ENCODE measurements at places on chromosomes 2 and 18.

- no peak for DNase-seq
Measured at GRCh38 chr18:68588169-68588568, 126.7 kb downstream of the TMX3 start.

DNA sequence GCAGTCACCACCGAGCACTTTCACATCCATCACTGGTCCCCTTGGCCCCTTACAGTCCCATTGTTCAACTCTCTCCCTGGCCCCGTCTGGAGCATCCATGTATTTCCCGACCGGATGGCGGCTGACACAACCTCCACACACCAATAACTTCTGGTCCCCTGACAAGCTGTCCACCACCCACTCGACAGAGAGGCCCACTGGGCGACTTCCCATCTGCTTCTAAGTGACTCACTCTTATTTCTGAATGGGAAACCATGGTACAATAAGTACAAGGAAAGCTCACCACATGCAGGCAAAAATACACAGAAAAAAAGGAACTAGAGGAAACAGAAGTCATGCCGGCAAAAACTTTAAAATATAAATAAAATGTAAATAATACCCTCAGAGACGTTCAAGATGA is 82.9 kb upstream of the RAB12 start:
- DNase-seq: no peak

DNA sequence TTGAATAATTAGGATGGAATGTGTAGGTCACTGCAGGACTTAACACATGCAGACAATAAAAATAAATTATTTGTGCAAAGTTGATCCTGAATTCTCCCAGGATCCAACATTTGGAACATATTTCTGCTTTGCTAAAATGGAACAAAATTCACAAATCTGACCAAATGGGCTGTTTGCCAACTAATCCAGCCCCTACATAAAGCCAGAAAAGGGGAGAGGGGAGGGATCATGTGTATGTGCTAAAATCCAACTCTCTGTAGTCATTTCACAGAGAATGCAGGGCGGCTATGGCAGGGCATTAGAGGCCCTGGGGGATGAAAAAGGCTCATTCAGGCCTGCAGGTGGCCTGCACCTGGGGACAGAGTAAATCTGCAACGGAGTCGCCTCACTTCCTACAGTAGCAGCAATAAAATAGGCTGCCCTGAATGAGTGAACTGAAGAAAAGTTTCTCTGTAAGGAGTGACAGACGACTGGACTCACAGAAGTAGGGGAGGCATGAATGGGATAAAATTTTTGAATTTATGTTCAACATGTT is 4.0 kb upstream of the ZFP36L2 start:
- DNase-seq: no peak

DNA sequence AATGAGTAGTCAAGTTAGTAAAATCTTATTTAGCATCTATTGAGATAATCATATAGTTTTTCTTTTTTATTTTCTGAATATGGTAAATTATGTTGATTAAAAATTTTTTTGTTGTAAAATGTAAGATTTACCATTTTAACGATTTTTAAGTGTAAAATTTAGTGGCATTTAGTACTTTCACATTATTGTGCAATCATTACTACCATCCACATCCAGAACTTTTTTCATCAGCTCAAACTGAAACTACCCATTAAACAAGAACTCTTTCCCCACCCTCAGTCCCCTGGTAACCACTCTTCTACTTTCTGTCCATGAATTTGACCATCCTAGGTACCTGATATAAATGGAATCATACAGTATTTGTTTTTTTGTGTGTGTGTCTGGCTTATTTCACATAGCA is 11.1 kb downstream of the RAB3GAP1 start:
- no peak for DNase-seq

DNA sequence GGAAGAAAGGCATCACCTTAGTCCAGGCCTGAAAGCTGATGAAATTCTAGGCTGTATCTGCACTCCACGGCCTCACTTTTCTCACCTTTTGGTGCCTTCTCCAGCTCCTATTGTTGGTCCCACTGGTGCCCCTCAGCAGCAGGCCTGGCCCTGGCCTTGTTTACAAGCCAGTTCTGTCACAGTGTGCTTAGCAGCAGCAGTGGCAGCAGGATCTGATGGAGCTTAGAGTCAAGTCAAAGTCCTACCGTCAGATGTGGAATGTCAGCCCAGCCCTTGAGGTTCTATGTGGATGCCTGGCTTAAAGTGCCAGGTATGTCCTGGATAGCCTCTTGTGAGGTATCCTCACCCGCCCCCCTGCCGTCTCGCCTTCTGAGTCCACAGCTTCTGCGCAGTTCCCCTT is 281.3 kb downstream of the SUCLG1 start:
- no peak for DNase-seq

DNA sequence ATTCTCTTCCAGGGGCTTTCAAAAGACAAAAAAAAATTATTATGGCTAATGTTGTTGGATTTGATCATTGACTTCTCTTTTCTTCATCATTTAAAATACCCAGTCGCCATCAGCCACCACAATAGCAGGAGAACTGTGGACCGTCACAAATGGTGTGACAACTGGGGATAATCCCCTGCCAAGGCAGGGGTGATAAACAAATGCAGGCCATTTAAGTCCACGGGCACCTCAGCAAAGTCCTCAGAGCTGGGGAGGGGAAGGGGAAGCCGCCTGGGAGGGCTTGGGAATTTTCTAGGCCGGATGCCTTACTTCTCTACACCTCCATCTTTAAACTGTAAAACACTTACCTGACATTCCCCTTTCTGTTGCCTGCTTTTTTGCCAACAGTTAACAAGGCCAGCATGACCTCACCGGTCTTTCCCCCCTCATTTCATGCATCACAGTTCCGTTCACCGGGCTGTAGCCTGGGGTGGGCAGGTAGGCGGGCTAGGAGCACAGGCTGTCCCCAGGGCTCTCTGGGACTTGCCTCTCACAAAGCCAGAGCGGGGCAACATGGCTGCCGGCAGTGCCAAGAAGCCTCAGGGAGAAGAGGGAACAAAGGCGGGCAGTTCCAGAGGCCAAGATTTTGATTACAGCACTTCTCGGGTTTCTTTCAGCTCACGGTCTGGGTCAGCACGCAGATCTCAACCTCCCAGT is 820.4 kb downstream of the BCL11A start:
- no peak for DNase-seq

DNA sequence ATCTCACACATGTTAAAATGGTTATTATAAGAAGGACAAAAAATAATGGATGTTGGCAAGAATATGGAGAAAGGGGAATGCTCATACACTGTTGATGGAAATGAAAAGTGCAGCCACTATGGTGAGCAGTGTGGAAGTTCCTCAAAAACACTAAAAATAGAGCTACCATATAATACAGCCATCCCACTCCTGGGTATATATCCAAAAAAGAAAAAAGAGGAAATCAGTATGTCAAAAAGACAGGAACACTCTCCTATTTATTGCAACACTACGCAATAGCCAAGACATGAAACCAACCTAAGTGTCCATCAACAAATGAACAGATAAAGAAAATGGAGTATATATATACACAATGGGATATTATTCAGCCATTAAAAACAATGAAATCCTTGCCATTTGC is 642.6 kb downstream of the RNF144A start:
- DNase-seq: no peak

- no peak for DNase-seq
Measured at GRCh38 chr18:80009661-80010550, 21.5 kb upstream of the TXNL4A start.

DNA sequence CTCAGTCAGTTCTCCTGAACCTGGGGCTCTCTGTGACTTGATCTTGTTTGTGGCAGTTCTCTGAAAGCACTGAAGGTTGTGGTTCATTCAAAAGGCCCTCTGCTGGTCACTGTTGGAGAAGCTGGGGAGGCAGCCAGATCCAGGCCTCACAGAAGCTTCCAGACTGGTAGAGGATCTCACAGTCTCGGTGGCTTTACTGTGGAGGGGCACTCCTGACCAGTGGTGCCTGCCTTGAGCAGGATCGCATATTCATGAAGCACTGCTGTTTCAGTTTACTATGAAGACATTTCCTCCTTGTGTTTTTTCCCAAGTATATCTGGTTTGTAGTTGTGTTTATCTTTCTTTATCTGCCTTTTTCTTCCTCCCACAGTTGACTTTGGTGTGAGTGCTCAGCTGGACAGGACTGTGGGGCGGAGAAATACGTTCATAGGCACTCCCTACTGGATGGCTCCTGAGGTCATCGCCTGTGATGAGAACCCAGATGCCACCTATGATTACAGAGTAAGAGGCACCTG is 133.9 kb downstream of the MAP4K4 start:
- DNase-seq: peak; percentile 17

DNA sequence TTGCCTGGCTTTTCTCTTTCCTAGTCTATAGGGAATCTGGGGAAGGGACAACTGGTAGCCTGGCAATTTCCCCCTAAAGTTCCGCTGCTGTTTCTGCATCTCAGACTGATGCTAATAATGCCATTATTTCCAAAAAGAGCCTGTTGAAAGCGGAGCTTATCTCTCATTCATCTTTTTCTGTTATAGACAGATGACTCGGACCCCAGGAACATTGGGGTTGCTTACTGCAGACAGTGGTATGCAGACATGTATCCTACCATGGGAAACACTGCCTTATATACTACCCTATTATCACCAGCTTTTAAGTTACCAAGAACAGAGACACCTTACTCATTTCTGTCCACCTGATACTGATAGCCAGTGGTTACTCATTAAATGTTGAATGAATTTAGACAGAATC is 15.3 kb downstream of the ETAA1 start:
- DNase-seq: no peak

DNA sequence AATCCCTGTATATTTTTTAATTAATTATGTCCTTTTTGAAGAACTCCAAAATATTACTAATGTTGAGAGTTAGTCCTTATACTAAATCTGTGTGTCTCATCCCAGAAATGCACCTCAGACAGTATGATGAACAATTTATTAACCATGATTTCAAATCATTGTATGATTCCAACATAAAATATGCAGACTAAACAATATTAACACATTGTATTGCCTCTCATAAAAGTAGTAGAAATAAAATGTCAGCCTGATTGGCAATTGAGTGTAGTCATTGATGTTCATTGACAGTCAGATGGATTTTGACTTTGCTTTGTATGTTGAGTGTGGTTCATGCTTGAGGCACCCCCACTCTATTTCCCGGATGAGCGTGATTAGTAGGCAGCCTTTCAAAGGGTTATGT is 57.5 kb downstream of the KCTD18 start:
- DNase-seq: no peak

GRCh38 chr2:181594322-181594721 is 62.6 kb downstream of the CERKL start:
- no peak for DNase-seq

DNA sequence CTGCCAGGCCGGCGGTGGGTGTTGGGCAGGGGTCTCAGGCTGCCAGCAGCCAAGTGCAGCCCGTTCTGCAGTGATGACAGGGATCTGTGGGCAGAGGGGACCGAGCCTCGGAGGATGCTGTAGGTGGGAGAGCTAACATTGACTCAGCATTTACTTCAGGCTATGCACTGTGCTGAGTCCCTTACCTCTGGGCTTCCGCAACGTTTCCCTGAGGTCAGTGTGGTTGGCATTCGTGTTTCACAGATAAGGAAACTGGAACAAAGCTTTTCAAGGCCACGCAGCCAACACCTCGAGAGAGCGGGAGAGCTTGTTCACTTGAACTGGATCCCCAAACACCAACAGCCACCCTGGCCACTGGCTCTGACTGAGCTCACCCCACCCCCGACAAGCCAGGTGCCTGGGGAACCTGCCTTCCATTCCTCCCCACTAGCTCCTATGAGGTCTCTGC is 839 bp upstream of the GPR148 start:
- DNase-seq: peak; percentile 73

DNA sequence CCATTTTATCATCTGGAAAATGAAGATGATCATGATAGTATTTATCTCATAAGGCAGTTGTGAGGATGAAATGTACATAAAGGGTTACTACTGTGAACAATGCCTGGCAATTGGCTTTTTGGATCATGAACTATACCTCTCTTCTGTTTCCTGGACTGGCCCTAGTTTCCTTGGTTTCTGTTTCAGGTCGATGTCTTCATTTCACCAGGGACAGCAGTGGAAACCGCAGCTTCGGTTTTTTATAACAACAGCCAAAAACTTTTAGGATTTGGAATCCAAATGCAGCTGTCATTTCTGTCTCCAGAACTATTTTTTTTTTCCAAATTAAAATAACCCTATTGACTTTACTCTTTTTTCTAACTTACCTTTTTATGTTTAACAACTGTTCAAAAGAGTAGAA is 425.1 kb downstream of the RND3 start:
- DNase-seq: no peak

DNA sequence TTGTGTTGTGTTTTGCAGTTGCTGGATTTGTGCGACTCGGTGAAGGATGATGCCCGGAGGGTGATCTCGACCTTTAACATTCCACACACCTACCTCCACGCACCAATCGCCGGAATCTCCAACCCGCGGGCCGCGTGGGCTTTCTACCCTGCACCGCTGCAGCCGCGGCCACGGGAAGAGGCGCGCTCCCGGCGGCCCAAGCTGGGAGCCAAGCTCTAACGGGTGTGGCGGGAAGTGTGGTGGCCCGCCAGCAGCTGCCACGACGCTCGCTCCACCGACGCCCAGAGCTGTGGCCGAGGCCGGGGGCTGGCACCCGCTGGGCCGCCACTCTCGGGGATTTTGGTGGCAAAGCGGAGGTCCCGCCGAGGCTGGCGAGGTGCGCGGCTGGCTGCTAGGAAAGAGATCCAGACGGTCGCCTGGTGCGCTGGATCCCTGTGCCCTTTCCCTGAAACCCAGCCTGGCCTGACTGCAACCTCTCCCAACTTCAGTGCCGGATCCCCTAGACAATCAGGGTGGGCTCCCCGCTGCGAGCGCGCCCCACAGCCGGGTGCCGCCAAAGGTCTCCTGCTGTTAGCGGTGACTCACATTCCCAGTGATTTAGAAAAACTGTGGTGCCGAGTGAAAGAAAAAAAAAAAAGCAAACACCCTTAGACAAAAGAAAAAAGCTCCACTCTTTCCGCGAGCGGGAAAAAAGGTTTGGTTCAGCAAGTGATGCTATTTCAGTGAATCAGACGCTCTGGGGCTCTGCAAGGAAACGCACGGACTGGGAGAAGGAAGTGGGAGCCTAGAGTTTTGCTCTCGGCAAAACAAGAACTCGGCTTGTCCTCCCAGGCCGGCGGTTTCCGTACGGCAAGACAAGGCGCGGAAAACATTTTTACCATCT is 2.9 kb upstream of the BCL2L11 start:
- no peak for DNase-seq

DNA sequence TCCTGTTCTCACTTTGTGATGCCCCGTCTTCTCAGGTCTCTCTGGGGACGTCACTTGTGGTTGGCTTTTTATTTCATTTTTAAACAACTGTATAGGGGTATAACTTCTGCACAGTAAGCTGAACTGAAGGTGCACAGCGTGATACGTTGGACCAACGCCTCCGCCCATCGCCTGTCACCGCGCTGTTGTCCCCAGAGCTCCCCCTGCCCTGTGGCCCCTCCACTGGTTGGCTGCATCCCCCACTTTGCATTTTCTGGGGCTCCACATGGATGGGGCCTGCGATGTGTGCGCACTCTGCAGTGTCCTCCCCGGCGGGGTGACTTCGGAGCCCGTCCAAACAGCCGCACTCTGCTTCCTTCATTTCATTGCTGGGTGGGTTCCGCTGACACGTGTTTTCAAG is 14.3 kb downstream of the GPR35 start:
- no peak for DNase-seq

DNA sequence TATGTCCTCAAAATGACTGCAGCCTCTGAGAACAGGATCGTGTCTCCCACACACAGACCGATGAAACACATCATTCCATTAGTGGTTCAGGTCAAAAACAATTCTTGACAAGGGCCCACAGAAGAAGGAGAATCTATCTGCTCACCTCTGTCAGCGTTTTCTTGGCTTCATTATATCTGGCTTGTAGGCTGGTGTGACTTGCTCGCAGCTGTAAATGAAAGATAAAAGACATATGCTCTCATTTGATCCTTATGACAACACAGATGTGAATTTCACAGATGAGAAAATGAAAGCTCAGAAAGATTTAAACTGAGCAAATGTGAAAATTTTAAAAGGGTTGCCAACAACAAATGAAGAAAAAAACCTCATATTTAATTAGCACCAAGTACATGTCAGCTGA is 61.6 kb downstream of the CCDC93 start:
- DNase-seq: no peak
